Hippocampal formation (tissue), 2 donors: ENCODE measurements at places on chromosomes 4 and X.

- DNase-seq, result no peak
Observed at GRCh38 chr4:48906206-48907173, at the start of gene OCIAD2. TSS of gene OCIAD2 (minus strand) at chr4:48906774. CDS start at chr4:48904549, 2,225 bp downstream.

DNA sequence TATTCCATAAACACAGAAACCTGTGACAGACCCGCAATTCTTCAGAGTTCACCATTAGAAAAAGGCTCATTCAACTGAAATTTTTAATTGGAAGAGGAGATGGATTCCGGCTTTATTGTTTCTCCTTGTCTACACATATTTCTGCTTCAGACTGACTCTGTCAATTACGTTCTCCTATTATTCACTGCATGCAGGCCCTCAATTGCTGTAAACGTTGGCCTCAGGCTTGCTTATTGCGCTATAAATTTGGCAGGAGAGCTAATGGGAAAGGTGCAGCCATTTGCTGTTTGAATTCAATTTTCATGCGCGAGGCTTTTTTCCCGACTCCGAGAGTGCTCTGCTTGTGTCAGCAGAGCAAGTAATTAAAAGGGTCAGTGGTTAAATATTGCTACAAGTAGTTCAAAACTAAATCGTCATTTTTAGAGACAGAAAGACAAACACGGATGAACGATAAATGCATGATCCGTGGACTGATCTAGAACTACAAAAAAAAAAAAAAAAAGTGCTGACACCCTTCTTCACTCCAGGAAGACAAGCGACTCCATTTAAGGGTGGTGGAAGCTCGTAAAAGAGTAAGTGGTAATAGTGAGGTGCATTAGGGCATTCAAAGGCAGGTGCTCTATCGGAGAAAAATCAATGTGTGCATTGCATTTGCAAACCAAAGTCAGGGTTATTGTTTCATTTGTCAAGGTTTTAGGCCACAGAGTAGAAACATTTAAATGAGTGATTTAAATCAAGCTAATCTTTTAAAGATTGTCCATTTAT, 841.6 kb upstream of the FRG1 start:
- DNase-seq, result no peak

DNA sequence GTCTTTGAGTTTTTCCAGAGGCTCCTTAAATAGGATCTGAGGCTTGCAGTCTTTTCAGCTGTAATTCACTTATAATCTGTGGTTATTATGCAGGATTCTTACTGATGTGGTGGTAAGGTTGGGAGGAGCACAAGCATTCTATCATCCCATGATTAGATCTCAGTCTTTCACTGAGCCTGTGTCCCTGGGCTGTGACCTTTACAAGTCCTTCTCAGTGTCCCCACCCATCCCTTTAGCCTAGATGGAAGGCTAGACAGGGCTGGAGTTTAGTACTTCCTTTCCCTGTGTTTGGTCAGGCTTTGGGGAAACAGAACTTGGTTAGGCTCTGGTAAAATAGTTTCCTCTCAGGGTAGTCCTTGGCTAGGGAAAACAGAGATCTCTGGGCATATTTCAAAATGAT, 17.1 kb upstream of the NKAP start:
- DNase-seq, result no peak

DNA sequence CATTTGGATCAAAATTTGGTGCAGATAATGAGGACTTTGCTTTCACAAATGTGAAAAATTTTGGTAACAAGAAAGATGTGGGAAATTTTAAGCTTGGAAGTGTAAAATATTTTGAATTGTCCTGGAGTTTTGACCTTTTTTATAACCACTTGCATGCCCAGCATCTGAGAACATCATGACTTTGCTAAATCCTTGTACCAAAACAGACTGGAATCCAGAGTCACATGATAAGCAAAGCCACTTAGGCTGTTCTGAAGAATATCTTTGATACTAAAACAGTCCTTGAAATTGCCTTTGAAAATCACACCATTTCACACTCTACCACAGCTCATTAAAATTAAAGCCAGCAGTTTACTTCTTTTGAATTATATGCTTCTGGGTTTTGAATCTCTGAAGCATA, 2.5 kb upstream of the PPM1K start:
- no peak for DNase-seq

GRCh38 chr4:190014771-190015537, 12.1 kb downstream of the FRG2 start:
- no peak for DNase-seq

- no peak for DNase-seq
Observed at GRCh38 chr4:42678512-42678911, 21.6 kb upstream of the ATP8A1 start.

DNA sequence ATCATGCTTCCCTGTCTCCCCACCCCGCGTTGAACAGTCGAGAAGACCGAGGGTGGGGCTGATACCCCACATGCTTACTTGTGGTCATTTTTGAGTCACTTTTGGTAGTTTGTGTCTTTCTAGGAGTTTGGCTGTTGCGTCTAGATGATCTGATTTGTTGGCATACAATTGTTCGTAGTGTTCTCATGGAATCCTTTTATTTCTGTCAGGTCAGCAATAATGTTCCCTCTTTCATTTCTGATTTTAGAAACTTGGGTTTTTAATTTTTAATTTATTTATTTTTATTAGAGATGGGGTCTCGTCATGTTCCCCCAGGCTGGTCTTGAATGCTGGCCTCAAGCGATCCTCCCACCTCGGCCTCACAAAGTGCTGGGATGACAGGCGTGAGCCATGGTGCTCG, 30.9 kb downstream of the SH3TC1 start:
- no peak for DNase-seq

DNA sequence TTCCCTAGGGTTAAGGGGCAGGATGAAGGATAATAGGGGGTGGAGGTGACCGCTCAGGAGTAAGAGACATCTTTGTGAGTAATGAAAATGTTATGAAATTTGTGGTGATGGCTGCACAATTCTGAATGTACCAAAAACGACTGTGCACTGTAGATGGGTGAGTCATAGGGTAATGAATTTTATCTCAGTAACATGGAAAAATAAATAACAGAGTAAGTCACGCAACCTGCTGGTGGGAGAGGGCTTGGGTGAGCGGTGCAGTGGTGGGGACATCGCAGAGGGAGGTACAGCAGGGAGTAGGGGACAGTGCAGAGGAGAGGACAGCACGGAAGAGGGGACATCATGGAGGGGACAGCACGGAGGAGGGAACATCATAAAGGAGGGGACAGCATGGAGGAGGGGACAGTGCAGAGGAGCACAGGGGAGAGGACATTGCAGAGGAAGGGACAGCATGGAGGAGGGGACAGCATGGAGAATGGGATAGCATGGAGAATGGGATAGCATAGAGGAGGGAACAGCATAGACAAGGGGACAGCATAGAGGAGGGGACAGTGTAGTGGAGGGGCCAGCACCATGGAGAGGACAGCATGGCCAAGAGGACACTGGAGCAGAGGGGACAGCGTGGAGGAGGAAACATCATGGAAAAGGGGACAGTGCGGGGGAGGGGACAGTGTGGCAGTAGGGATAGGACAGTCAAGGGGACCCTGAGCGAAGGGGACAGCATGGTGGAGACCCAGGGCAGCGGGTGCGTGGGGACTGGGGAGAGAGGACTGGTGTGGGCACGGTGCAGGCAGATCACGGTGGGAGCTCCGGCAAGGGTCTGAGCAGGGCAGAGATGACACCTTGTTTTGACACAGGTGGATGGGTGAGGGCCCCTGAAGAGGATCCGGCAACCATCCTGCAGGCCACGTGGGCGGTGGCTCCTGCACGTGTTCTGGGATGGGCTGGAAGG, 68.5 kb upstream of the MXD4 start:
- no peak for DNase-seq
